ENCODE measurements at places on chromosomes 16 and 17.

DNA sequence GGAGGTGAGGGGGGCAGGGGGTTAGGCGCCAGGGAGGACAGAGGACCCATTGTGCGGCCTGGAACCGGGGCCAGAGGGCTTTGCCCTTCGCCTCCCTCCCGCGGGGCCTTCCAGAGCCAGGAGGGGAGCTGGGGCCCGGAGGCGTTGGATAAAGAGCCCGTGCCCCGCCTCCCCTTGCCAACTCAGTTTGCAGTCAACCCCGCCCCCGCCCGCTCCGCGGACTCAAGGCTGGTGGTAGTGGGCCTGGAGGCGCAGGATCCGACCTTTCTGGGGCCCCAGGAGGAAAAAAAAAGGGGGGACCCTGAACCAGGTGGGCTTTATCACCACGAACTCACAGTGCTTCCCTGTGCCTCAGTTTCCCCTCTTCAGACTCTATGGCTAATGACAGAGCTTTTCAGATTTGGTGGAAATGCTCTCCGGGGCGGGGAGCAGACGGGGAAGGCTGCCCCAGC is 2.0 kb upstream of the SPHK1 start:
- no peak for DNase-seq

- peak; percentile 0 for DNase-seq
Observed at GRCh38 chr16:6081320-6081976, 983.9 kb upstream of the EEF2KMT start.

GRCh38 chr17:44529864-44530263 is 26.7 kb upstream of the GPATCH8 start:
- no peak for DNase-seq

GRCh38 chr16:58022601-58023371 is 2.8 kb upstream of the MMP15 start:
- peak; percentile 71 for DNase-seq

- no peak for DNase-seq
Observed at GRCh38 chr16:65062736-65063583, 58.9 kb downstream of the CDH11 start.

- DNase-seq = no peak
Observed at GRCh38 chr16:47069841-47070584, 73.7 kb downstream of the NETO2 start.

DNA sequence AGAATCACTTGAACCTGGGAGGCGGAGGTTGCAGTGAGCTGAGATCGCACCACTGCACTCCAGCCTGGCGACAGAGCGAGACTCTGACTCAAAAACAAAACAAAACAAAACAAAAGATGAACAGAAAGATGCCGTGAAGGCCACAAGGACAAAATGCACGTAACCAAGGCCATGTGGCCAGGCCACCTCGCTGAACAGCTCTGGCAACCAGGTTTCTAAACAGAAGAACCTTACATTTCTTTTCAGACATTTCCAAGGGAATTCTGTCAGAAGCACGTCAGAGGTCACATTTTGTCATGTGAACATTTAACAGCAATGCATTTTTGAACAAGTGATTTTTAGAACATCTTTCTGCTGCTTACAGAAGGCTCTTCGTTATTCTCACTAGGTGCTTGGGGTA is 28.8 kb downstream of the USP22 start:
- no peak for DNase-seq

- no peak for DNase-seq
Observed at GRCh38 chr17:77027271-77027889, 113.4 kb upstream of the SEC14L1 start.

DNA sequence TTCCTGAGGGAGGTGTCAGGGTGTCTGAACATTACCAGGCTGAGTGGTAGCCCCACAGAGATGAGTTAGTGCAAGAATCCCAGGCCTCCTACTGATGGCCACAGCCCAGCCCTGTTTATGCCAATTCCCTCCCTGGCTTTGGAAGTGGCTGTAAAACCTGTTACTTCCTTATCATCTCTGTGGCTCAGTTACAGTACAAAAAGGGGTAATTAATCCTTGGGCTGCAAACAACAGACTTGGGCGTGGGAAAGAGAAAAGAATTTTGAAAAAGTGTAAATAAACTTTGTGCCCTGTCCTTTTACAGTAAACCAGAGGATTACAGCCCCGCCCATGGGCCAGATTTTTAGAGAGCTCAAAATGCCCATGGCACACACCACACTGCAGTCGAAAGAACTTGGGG is 73.1 kb upstream of the AXIN2 start:
- DNase-seq = no peak

DNA sequence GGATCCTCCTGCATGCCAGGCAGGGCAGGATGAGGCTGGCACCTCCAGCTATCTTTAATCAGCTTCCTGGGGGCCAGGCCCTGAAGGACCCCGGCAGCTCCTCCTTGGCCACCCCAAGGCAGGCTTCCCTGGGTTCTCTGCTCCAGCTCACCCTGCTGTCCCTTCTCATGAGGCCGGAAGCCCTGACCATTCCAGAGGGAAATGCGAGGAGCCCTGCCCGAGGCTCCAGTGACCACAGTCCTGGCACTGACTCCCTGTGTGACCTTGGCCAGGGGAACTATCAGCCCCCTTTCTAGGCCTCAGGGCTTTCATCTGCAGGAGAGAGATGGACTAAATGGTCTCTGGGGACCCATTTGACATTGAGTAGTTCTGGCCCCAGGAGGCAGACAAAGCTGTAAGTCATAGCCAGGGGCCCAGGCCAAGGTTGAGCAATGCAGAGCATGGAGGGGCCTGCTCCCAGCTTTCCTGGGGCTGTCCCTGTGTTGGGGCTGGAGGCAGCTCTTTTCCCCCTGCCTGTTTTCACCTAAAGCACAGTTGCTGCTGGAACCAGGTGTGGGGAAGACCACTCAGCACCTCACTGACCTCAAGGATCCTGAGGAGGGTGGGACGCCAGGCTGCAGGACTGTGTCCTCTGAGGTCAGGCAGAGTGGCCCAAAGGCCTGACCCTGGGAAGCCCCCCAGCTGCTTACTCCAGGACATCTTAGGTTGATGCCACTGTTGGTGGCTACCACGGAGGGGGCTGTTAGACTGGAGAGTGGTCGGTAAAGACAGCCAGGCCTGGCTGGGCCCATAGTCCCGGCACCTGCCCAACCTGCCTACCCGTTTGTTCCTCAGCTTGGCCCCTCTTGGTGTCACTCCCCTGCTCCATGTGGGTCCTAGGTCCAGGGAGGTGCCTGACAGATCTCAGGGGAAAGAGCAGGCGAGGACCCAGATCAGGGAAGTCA is 8.1 kb downstream of the KCNH6 start:
- DNase-seq = no peak
